ENCODE measurements at places on chromosomes 11 and 22.

GRCh38 chr11:17658211-17658610, 61.2 kb upstream of the MYOD1 start:
- DNase-seq, result no peak

- no peak for DNase-seq
These were observed 10.3 kb downstream of the TRPM5 start for GRCh38 chr11:2434008-2434407.

GRCh38 chr11:8192016-8192895, 23.4 kb upstream of the RIC3 start:
- peak; percentile 44 for DNase-seq

DNA sequence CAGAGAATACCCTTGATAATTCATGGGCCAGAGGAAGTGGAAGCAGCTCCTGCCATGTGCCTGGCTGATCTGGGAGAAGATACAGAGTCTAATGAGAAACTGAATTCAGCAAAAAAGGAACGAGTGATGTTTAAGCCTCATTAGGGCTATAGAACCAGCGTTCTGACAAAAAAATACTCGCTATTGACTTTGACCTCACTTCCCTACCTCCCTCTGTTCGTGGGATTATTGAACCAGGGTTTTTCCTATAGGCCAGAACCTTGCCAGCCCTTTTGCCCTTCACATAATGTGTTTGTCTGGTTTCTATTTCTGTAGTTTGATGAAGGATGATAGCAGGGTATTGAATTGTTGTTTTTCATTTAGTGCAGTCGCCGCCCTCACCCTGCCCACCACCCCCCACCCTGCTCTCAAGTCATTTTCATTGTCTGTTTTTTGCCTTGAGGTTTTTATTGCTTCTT, 7.6 kb upstream of the RBFOX2 start:
- DNase-seq, result no peak

DNA sequence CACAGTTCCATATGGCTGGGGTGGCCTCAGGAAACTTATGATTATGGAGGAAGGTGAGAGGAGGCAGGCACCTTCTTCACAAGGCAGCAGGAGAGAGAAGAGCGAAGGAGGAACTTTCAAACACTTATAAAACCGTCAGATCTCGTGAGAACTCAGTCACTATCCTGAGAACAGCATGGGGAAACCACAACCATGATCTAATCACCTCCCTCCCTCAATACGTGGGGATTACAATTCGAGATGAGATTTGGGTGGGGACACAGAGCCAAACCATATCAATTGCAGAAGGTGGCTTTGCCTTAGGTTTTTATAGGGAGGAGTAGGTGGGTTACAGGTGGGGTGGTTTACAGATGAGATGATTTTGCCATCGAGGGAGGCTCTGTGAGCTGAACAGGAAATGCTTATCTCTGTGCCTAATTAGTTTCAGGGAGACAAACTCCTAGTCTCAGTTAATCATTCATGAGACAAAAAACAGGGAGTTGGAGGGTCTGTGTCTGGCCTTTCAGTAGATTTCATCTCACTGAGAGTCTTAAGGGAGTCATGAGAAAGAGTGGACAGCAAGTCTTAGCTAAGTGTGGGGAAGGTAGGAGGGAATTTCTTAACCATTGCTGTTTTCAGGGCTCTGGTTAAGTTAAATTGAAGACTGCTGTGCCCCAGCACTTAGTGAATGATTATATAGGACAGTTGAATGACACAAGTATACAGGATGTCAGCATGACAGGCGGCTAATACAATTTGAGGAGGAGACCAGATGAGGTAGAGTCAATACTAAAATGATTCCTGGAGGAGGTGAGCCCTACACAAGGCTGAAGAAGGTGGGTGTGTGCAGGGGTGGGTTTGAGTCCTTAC, 47.7 kb downstream of the CWC15 start:
- no peak for DNase-seq

GRCh38 chr22:40525250-40525884, 111.2 kb downstream of the MRTFA start:
- no peak for DNase-seq

DNA sequence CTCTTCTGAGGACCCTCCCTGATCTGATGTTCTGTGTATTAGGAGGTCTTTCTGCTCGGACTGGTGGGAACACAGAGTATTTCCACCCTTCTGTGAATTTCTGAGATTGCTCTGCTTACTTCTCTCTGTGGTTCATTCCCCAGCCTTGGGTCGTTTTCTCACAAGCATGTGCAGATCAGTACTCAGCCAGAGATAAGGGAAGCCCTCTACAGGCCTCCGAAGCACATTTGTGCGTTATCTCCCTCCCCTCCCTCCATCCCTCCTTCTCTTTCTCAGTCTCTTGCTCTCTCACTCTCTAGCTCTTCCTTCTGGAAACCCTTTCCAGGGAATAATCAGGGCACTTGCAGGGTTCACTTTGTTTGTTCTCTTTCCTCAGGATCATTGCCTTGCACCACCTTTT, 35.2 kb upstream of the TUB start:
- no peak for DNase-seq

DNA sequence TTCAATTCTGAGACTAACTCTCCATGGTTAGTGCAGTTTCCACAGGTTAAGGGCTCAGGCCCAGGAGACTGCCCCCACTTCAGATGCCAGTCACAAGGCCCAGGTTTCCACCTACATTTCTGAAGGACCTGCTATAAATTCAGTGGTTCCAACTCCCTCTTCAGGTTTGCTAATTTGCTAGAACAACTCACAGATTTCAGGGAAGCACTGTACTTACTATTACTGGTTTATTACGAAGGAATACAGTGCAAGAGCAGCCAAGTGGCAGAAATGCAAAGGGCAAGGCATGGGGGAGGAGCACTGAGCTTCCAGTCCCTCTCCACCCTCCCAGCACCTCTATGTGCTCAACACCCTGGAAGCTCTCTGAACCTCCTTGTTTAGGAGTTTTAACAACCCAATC, 39.3 kb upstream of the SPON1 start:
- DNase-seq, result no peak

GRCh38 chr11:70804139-70804837, 406.0 kb downstream of the CTTN start:
- no peak for DNase-seq

DNA sequence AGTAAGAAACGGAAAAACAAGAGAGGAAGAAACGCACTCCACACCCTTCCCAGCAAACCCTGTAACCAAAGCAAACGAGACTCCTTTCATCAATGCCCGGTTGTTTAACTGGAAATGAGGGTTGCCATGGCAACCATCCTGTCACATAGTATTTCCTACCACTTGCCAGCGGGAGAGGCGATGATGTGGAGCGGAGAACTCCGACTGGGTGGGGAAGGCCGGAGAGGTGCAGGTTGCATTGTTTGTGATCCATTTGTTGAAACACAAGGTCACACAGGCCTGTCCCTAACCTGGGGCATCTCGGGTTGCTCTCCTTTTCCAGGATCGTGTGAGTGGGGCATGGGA, 609.9 kb downstream of the BUD13 start:
- no peak for DNase-seq

DNA sequence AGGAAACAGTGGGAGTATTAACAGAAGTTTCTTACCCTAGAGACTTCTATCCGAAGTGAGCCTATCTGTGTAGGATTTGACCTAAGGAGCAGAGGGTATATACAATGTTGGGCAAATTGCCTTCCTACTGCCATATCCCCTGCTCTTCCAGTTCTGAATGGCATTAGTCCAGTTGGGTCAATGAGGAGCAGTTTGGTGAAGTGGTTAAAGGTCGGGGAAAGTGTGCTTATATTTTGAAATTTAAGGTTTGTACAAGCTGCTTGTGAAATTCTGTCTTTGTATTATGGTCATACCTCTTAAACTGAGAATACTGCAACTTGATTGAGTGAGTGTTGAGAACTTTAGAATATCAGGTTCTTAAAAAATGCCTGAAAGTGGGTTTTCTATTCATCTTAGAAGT, 1.7 kb downstream of the EI24 start:
- DNase-seq, result no peak

- DNase-seq, result no peak
These were observed 28.9 kb upstream of the SHISAL1 start for GRCh38 chr22:44341431-44342346.

- DNase-seq, result no peak
These were observed 28.4 kb downstream of the VSIG10L2 start for GRCh38 chr11:125974284-125974683.

- no peak for DNase-seq
These were observed 727 bp upstream of the SCARF2 start for GRCh38 chr22:20438427-20438677.

DNA sequence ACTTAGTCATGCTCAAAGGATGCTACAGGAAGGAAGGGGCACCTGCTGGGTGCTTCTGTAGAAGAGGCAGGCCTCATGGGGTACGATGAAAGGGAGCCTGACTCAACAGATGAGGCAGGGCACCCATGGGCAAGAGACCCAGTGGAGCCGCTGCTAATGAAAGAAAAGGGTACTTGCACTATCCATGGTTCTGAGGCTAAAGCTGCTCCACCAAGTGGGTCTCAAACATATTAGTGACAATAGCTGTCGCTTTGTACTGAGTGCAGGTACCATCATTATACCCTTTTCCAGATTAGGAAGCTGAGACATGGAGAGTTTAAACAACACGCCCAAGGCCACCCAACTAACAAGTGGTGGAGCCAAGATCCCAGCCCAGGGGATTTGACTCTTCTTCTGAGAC, 127.5 kb upstream of the SERPIND1 start:
- DNase-seq, result no peak

- DNase-seq, result no peak
These were observed 139.0 kb upstream of the LUZP2 start for GRCh38 chr11:24357620-24358410.

- no peak for DNase-seq
These were observed 228.0 kb downstream of the CADM1 start for GRCh38 chr11:115276191-115276590.

GRCh38 chr11:85791409-85791990, 19.4 kb downstream of the SYTL2 start:
- DNase-seq, result no peak

GRCh38 chr11:61890529-61891330, 615 bp downstream of the FADS3 start:
- DNase-seq, result no peak

DNA sequence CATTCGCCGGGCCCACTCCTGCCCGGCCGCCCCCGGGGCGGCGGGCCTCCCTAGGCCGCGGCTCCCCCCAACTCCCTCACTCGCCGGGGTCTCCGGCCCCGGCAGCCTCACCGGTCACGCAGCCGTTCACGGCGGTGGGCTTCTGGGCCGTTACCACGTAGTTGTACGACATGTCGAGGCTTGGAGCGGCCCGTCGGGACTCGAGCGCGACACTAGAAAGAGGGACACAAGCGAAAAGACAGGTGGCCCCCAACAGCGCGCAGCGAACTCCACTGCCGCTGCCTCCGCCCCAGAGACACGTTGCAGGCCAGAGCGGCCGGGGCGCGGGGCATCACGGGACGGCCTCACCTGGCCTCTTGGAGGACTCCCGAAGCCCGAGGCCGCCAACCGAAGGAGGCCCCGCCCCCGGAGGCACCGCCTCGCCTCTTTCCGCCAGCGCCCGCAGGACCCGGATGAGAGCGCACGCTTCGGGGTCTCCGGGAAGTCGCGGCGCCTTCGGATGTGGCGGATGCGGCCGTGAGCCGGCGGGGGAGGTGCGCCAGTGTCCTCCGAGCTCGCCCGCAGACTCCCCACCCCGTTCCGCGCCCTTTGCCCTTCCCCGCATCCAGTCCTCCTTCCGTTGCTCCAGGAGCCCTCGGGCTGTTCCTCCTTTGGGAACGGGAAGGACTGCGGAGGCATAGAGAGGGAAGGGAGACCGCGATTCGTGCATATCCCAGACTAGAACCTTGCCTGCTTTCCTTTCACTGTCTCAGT, at the start of the genes DDB1 and TKFC:
Gene DDB1 (minus strand): TSS at position 309 of the 753 bp plus-strand sequence. CDS start 137 bp downstream, at position 172.
Gene TKFC (plus strand): TSS at position 432 of the 753 bp plus-strand sequence. CDS start 1,501 bp downstream, outside the sequence.
- DNase-seq, result peak; percentile 64

GRCh38 chr11:70540196-70540595, 141.9 kb downstream of the CTTN start:
- DNase-seq, result no peak

GRCh38 chr11:102026217-102026616, 21.0 kb upstream of the CFAP300 start:
- DNase-seq, result no peak

Data from HFF-Myc (cell line).